Activated CD4-positive, CD25-positive, alpha-beta regulatory T cell (primary cell): ENCODE measurements at places on chromosomes 6 and 20.

DNA sequence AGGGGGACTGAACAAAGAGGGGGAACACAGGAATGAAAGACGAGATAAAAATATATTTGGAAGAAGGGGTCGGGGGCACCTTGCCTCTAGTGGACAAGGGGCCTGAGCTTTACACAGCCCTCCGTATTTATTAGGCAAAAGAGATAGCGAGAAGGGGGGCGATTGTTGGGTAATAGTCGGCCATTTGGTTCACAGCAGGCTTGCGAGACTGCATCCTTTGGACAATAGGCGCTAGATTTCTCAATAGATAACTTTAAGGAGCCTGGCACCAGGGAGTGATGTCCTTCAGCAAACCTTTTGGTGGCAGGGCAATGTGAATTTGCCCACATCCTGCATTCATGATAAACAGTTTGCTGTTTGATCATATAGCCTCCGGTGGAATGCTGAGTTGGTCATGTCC is 3.0 kb upstream of the NANP start:
- no peak for DNase-seq

DNA sequence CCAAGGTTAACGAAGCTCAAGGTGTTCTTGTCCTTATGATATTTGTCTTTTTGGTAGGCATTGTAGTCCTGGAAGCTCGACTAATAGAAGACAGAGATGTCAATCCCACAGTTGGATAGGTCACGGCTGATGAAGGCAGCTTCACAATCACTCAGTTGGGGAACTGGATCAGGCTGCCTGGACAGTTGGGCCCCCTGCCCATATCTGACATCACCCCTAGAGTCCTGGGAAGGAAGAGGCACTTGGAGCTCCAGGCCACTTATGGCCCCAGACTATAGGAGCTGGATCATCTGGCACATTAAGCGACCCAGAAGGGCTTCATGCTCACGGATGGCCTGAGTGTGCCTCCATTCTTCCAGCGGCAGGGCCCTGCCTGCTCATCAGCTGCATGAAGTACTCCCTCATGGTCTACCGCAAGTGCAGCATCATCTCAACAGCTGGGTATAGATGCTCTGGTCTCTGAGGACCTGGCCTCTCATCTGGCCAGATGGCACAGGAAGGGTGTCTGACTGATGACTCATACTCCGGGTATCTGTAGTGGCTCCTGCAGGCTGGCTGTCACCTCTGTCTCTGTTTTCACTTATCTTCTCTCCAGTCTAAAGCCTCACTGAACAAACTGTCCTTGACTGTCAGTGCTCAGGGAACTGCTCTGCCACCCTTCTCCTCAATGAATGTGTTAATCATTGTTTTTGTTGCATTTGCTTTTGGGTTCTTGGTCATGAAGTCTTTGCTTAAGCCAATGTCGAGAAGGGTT is 29.2 kb upstream of the SSR1 start:
- DNase-seq = no peak

DNA sequence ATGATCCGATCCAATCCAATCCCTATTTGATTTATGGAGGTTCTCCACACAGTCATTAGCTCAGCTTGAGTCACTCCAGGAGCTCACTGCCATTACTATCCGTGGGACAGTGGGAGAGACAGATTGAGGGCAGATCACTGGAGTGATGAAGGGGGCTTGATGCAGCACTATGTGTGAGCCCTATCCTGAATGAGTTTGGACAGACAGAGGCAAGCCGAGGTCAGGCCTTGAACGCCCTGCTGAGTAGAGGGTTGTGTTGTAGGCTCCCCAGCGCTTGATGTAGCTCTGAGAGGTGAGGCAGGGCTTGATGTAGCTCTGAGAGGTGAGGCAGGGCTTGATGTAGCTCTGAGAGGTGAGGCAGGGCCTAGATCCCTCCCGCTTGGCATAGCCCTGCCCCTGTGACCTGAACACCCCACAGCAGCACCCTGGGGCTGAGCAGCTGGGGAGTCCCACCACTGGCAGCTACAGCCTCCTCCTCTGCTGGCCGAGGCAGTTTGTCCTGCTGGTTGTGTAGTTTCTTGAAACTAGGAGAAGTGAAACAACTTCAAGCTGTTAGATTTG is 58.7 kb downstream of the ZFAND3 start:
- no peak for DNase-seq

DNA sequence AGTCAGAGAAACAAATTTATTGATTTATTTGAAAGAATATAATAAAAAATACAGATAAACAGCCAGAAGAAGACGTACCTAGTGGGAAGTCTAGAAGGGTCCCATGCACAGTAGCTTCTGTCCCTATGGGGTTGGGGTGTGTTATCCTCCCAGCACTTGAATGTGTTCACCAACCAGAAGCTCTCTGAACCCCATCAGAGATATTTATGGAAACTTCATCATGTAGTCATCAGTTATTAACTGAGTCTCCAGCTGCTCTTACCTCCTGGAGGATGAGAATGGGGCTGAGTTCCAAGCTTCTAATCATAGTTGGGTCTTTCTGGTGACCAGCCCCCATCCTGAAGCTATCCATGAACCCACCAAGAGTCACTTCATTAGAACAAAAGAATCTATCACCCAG is 15.4 kb upstream of the USP45 start:
- no peak for DNase-seq

DNA sequence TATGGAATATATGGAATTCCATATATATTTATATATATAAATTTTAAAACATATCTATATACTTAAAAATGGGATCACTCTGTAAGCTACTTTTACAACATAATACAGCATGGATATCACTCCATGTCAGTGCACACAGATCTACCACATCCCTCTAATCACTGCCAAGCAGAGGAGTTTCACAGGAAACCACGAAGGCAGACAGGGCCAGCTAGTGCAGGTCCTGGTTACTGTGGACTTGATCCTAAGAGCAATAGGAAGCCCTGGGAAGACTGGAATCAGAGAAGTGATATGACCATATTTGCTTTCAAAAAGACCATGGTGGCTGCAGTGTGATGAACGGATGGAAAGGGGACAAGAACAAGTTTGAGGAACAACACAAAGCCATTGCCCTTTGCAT is 40.0 kb upstream of the NRN1 start:
- no peak for DNase-seq

GRCh38 chr6:132490024-132490423 is 22.9 kb downstream of the STX7 start:
- DNase-seq = no peak

DNA sequence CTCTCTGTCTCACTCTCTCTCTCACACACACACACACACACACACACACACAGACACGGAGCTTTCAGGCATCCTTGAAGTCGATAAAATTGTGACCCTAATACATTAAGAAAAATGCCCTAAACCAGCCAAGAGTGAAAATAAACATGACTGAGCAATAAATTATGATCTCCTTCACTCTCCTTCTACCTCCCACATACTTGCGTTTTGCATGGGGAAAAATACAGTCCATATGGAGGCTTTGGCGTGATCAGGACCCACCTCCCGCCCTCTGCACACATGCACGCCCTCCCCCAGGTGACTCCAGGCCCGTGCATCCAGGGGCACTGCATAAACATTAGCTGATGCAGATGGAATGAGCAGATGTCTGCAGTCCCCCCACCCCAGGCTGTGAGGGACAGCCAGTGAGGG is 114.2 kb upstream of the JARID2 start:
- no peak for DNase-seq

- no peak for DNase-seq
Observed at GRCh38 chr6:107275330-107275865, 160.1 kb upstream of the BEND3 start.

- peak; percentile 45 for DNase-seq
Observed at GRCh38 chr6:107716688-107717089, 107.4 kb downstream of the SCML4 start.

GRCh38 chr6:45702849-45703739 is 312.6 kb downstream of the CLIC5 start:
- no peak for DNase-seq

DNA sequence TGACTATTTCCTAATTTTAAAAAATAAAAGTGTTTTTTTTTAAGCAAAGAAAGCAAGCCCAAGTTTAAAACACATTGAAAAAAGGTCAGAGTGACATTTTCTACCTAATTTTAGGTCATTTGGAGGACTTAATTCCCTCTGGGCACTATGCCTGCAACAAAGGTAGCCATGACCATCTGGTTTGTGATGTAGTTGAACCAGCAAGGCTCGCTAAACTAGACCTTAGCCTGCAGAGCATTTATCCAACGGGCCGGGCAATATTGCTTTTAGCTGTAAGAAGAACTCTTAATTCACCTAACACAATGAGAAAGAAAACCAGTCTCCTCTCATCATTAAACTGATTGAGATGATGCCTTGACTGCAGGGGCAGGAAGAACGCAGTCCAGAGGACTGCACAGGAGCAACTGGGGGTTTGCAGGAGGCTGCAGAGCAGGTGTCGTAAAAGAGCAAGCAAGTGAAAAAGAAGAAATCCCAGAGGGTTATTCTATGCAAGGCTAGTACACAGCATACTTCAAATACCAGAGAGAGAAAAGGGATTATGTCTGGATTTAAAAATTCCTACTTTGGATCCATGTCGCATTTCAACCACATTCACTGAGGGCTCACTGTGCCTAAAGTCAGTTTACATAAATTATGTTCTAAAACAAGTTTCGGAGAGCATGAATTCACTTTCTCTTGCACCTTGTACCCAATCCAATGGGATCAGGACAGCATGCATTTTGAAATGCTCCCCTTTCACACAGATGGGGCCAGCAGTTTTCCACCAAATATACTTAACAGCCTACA is 12.8 kb downstream of the TRAF3IP2 start:
- DNase-seq = no peak

GRCh38 chr20:38200646-38201045 is 35.6 kb upstream of the TGM2 start:
- no peak for DNase-seq

DNA sequence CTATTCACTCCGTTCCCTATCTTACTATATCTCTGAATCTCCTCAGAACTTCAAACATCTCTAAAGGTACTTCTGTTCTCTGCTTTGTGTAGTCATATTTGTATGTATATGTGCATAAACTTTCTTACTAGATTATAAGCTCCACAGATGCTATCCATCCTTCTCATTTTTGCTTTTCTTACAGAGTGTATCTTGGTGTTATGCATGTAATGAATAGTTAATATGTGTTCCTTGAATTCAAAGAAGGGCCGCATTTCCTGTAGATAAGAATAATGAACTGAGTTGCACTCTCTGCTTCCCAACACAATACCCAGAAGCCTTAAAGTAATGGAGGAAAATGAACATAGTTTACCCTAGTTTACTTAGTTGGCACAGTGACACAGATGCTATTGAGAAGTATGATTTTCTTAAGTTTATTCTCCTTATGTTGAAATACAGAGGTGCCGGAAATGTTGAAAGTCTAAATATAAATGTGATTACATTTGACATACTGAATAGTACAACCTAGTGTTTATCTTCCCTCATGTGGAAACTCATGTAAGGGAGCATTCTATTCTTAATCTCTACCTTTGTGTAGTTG is 6.0 kb downstream of the NUS1 start:
- no peak for DNase-seq

DNA sequence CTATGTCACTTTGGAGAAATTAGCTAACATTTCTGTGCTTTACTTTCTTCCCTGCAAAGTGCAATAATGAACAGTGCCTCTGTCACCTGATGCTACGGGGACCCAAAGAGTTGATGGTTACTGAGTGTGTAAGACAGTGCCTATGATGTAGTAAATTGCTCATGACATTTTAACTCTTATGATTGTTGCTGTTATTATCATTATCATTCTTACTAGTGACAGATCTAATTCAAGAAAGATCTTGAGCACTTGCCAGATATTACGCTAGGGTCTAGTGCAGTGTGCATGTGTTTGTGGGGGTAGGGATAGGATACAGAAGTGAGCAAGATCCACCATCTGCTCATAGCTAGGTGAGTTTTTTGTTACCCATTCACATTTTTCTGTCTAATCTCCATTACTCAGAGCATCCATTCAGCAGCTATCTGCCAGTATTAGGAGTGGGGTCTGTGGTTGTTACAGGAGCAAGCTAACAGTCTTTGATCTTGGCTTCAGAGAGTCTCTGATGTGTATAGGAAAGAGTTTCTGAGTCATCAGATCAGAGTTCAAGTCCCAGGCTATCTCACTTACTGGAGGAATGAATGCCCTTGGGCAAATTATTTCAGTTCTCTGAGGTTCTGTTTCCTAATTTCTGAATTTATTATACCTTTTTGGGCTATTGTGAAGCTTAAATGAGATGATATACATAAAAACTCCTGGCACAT is 33.1 kb upstream of the DAAM2 start:
- no peak for DNase-seq

- DNase-seq = no peak
Observed at GRCh38 chr20:40606660-40607059, 82.4 kb downstream of the MAFB start.

DNA sequence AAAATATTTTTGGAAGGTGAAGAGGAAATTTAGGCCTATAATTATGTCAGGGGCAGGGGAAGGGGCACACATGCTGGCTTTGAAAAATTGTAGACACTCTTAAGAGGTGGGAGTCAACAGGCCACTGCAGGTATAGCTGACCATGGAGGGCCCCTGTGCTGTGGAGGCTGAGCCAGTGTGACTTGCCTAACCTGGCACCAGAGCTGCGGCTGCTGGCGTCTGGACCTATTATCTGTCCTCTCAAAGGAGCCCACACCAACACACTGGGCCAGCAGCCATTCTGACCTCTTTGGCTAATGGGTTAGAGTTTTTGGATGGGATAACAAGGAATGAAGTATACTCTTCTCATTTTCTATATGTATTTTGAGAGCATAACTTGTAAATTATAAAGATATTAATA is 4.5 kb downstream of the GID8 start:
- no peak for DNase-seq

DNA sequence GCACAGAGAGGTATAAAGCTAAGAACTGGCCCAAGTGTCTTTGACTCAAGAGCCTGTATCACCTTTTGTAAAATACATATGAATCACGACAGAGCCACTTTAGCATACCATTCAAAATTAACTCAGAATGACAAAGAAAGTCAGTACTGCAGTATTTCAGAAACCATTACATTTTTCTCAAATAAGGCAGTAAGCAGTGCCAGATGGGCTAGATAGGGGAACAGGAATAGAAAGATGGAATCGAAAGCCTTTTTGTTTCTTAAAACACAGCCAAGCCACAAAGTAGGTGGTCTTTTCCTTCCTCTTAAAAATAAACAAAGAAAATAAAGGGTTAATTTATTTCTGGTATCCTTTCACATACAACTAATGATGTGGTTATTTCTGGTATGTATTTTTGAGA is 10.3 kb downstream of the CLDN20 start:
- DNase-seq = no peak

DNA sequence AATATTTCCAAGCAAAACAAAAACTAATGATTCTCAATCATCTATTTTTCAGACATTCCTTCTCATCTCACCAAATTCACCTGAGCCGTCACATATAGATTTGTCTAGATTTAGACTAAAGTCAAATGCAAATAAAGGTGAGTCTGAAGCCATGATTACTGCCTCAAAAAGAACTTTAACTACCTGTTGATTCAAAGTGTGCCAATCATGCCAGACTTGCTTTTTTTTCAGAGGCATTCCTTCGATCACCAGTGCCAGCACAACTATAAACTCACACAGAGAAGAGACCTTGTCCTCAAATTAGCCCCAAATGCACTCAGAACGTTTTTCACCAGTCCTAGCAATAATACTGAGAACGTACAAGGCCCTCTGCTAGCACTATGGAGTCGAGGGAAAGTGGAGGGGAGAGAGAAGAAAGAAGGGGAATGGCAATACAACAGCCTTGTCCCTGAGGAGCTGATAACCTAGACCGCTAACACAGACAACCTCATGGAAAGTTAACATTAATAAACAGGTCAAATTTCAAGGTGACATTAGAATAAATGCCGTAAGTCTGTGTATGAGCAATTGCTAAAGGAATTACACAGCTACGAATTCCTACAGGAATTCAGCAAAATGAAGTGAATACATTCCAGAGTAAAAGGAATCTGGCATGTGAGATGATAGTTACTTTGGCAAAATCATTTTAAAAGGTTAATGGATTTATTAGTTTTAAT is 60.9 kb downstream of the EPB41L2 start:
- no peak for DNase-seq
